ENCODE measurements at places on chromosomes 12 and 14.

GRCh38 chr14:78278464-78279250 is 108.5 kb downstream of the NRXN3 start:
- no peak for DNase-seq

DNA sequence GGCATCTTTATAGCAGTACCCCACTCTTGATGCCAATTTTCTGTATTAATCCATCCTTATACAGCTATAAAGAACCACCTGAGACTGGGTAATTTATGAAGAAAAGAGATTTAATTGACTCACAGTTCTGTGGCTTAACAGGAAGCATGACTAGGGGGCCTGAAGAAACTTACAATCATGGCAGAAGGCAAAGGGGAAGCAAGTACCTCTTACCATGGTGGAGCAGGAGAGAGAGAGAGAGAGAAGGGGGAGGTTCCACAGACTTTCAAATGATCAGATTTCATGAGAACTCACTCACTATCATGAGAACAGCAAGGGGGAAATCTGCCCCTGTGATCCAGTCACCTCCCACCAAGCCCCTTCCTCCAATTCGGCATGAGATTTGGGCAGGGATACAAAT is 84.4 kb downstream of the SLC24A4 start:
- DNase-seq = no peak

- DNase-seq = no peak
Observed at GRCh38 chr14:65070471-65070976, 31.8 kb downstream of the MAX start.

- no peak for DNase-seq
Observed at GRCh38 chr14:104930526-104931303, 6.0 kb downstream of the PLD4 start.

DNA sequence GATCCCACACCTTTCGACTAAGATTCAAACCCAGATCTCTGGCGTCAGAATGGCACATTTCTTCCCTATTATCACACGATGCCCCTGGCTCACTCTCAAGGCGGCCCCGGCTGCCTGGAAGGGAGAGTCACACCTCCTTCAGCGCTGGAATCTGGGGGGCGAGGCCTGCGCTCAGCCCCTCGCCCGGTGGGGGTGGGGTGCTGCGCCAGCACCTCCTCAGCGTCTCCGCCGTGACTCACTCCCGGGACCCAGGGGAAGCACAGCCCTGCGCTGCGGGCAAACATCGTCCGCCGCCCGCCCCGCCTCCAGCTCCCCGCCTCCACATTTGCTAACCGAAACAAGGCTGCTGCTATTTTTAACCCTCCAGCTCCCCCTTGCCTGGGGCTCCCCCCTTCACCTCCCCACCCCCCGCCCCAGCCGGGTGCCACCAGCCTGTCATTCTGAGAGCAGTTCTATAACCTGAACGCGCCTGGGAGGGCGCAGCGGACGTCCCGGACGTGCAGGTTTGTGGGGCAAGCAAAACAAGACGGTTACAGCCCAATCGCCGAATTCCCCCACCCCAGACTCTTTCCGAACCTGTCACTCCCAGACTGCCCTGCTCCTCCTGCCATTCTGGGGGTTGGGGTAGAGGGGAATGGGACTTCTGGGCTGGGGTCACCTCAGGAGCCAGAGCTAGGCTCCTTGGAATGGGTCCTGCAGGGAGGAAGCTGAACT is 6.7 kb downstream of the HDAC7 start:
- DNase-seq = peak; percentile 87

- DNase-seq = no peak
Observed at GRCh38 chr12:120955232-120955631, 23.1 kb upstream of the HNF1A start.

DNA sequence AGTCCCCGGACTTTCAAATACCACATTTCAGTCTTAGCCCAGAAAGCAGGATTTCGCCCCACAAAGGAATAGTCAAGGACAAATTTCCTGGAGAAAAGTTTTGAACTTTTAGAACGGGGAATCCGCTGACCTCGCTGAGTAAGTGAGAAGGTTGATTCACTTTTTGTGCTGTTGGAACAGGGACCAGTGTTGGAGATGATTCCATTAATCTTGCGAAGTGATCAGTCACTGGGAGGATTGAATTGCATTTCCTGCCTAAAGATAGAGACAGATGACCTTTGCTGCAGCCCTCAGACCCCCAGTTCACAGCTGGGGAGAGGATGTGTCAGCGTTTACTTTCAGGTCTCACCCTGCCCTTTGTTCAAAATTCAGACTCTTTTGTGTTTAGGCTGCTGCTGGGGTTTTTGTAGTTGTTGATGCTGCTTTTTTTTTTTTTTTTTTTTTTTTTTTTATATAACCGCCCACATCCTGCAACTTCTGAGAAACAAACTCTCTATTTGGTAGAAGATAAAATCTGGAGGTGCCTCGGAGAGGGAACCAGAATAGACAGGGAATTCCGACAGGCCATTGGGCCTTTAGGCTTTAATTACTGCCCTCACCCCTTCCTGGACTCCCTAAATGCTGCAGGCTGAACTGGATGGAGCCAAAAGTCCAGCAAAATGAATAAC is 9.8 kb upstream of the KDM2B start:
- DNase-seq = peak; percentile 22

- DNase-seq = no peak
Observed at GRCh38 chr12:131204416-131205274, 250.9 kb downstream of the ADGRD1 start.

- no peak for DNase-seq
Observed at GRCh38 chr14:71136386-71137060, 229.3 kb downstream of the PCNX1 start.

GRCh38 chr12:6198051-6198450 is 2.1 kb upstream of the CD9 start:
- no peak for DNase-seq

- no peak for DNase-seq
Observed at GRCh38 chr12:105279460-105280056, 43.6 kb upstream of the APPL2 start.

DNA sequence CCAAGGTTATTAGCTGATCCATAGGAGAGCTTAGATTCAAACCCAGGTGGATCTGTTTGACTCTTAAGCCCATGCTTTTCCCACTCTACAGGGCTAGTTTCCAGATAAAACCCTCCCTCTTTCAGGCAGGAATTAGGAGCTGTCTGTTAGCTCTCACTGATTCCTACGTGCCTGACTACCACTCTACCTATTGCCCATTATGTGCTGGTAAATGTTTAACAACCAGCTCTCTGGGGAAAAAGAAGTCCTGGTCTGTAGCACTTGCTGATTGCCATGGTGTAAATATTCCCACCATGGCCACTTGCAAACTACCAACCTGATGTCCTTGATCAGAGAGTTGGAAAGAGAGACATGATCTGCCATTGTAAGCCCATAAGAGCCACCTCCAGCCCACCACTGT is 65.5 kb upstream of the BDKRB2 start:
- DNase-seq = no peak

GRCh38 chr14:44756554-44756953 is 205.2 kb downstream of the KLHL28 start:
- no peak for DNase-seq

- DNase-seq = no peak
Observed at GRCh38 chr12:53454707-53455106, 2.8 kb downstream of the PCBP2 start.

DNA sequence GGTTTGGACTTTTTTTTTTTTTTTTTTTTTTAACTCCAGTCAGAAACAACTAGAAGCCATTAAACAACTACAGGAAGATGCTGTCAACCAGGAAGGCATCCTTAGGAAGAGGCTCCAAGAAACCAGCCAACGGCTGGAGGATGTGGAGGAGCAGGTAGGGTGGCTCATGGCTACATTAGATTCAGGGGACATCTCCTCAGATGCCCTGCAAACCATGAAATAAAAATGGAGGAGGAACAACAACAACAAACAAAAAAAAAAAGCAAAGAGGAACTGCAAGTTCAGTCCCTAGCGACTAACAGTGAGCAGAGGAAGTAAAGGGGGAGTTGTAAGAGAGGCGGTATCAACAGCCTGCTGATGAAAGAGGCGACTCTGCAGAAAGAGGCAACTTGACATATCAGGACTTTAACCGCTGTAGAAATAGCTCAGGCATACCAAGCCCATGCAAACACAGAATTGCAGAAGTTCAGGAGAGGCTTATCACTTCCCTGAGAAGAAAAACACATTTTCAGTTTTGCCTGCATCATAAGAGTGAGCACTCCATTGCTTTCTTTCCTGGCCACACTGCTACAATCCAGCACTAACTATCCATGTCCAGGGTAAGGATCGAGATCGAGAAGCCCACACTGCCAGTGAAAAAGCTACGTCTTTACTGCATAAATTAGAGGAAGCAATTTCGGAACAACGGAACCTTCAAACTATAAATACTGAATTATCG is 103.5 kb upstream of the BCAT1 start:
- no peak for DNase-seq

DNA sequence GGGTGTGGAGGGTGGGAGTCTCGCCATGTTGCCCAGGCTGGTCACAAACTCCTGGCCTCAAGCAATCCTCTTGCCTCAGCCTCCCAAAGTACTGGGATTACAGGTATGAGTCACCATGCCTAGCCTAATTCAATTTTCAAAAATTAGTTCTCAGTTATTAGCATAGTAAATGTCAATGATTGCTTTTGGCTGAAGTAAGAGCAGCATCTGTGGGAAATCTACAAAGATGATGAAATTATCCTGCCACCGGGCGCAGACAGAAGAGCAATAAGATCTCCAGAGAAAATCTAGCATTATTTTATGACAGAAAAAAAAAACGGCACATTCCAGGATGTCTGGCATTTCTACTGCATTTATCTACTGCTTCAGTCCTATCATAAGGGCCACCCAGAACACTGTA is 97.9 kb upstream of the DAAM1 start:
- DNase-seq = no peak

DNA sequence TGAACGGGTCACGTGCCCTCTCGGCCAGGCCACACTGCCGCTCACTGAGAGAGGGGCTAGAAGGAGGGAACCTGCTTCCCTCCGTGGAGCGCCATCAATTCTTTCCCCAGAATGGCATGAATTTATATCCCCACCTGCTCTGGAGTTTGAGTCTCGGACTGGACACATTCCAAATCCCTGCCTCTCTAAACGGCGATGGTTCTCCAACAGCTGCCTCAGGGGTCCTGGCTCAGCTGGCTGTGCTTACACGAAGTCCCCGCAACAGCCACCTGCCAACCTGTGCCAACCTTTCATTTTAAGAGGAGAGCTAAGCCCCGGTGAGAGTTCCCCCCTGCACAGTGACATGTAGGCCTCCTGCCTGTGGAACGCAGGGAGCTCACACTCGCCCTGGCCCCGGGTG is 73.2 kb downstream of the RIMBP2 start:
- DNase-seq = no peak

DNA sequence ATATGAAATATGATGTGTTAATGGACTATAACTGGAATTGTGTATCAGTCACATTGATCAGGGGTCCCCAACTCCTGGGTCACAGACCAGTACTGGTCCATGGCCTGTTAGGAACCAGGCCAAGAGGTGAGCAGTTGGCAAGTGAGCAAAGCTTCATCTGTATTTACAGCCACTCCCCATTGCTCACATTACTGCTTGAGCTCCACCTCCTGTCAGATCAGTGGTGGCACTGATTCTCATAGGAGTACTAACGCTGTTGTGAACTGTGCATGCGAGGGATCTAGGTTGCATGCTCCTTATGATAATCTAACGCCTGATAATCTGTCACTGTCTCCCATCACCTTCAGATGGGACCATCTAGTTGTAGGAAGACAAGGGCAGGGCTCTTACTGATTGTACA is 72.3 kb downstream of the CDK17 start:
- DNase-seq = no peak

DNA sequence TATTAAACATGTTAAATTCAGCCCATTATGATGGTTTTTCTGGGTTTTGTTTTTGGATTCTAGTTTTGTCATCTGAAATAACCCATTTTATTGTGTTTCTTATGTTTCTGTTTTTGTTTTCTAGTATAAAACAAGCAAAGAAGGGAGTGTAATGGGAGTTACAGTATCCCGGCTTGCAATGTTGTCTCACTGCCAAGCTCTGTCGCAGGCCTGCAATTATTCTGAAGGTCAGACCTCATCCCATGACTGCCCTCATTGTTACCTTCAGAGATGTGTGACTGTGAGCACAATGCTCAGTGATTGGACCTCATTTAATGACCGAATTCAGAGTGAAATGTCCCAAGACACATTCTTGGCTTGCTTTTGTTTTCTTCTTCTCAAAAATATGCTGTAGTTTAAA is 73.0 kb upstream of the ATF1 start:
- DNase-seq = no peak

DNA sequence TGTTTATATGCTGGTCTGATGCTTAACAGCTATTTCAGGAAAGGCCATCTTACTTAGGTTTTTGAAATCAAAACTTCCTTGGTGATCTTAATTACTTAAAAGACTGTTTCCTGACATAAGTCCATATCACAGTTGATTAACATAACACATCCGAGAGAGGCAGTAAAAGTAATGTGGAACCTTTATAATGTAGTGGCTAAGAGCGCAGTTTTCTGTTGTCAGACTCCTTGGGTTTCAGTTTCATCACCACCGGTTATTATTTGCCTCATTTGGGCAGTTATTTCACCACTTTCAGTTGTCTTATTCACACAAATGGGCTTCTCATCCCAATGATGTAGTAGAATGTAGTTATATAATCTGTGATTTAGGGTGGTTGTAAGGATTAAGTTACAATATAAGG is 30.9 kb downstream of the TBC1D15 start:
- no peak for DNase-seq

DNA sequence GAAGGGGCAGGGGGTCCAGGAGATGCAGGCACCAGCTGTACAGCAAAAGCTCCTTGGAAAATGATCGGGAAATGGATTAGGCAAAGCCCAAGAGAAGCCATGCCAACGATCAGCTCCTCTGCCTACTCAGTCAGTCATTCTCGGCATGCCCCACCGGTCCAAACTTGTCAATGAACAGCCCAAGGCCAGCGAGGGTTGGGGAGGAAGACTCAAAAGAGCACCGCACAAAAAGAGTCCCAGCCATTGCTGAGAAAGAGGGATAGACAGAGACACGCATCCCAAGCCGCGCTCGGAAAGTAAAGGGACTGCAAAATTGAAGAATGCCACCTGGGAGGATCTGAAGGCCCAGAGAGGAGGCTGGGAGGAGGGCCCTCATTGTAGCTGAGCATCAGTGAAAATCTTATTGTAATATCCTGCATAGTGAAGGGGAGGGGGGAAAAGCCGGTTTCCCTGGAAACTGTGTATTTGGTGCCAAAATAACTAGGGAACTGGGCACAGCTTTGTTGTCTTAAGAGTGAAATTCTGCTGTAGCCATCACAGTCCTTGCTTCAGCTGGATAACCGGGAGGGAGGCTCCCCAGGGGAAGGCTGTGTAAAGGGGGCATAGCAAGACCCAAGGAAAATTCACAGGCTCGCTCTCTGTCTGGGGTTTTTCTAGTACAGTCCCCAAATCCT is 4.7 kb downstream of the KDM2B start:
- DNase-seq = no peak
